ENCODE measurements at places on chromosomes 7 and 10. TPM values are rescaled to one million over a fixed set of nuclear protein-coding genes. Genes with fewer than 3 reads are reported as not detected.

DNA sequence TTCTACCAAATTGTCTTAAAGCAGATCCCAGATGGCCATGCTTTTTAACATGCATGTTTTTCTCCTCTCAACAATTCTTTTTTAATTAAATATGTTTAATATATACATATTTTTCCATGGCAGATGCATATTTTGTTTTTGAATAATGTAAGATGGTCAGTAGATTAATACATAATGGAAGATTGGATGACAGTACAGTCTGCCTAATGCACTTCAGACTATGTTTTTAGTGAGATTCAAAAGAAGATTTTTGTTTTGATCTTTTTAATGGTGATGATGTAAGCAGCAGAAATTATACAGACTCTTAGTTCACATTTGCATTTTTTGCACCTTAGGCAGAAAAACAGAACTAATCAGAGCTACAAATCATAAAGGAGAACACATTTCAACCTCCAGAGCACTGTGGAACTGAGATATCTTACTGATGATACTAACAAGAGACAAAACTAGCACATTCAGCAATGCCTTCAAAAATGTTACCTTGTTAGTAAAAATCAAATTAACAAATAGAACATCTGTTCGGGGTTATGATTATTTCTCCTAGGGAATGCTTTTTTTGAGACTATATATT lies 203.4 kb downstream of the PHF14 start:
- DNase-seq = no peak
- no peak overlapping the region for H3K27ac ChIP-seq
- no peaks in the 10 kb centered on the region for H3K4me1 ChIP-seq
- H3K36me3 ChIP-seq = no peaks in the 10 kb centered on the region
- H3K27me3 ChIP-seq = no peaks in the 10 kb centered on the region

TAS2R5 gene
- 1.1 TPM for total RNA-seq

DNA sequence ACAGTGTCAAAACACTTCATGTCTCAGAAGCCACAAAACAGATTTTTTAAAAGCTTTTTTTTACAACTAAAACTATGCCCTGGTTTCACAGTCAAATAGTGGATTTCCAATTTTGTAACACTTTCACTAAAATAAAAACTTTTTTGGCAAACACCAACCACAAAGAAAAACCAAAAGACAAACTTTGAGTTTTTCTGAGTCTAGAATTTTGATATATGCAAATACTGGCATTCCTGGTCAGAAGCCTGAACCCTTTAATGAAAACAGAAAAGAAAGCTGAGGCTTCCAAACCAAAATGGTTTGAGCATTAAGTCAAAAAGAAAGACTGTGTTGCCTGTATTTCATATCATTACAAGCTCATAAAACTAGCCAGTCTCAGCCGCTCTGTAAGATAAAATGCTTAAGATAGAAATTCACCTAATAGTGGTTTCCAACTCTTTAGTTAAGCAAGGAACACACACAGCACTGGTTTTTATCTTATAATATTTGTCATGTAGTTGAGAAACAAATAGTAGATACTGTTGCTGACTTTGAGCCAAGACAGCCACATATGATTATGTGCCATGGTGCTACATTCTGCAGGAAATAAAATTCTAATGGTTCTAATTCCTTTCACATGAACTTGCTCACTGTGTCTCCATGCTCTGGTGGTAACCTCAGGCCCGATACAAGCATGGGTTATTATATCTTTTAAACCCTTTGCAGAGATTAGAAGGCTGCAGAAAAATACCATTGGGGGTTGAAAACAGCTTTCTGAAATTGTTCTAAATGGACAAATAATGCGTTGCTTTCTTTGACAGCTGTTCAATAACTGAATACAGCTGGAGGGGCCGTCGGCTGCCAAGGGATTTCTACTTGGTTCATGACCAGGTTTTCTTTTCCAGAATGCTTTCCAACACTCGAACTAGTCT lies 49.4 kb downstream of the FAM171A1 start:
- no peaks in the 10 kb centered on the region for H3K4me1 ChIP-seq
- H3K4me3 ChIP-seq = no peak overlapping the region
- no peak for DNase-seq
- no peaks in the 10 kb centered on the region for H3K36me3 ChIP-seq
- H3K27ac ChIP-seq = no peak overlapping the region

DRGX gene
- total RNA-seq = not detected

DNA sequence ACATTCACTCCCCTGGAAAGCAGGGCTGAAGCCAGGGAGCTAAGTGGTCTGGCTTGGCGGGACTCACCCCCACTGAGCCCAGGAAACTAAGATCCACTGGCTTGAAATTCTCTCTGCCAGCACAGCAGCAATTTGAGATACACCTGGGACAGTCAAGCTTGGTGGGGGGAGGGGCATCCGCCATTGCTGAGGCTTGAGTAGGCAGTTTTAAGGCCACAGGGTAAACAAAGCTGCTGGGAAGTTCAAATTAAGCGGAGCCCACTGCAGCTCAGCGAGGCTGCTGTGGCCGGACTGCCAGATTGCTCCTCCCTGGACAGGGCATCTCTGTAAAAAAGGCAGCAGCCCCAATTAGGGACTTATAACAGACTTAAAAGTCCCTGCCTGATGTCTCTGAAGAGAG lies 108.2 kb upstream of the FAM13C start:
- no peak overlapping the region for H3K27ac ChIP-seq
- DNase-seq = no peak
- no peaks in the 10 kb centered on the region for H3K4me1 ChIP-seq
- peaks cover 15% of the 10 kb centered on the region for H3K27me3 ChIP-seq

DNA sequence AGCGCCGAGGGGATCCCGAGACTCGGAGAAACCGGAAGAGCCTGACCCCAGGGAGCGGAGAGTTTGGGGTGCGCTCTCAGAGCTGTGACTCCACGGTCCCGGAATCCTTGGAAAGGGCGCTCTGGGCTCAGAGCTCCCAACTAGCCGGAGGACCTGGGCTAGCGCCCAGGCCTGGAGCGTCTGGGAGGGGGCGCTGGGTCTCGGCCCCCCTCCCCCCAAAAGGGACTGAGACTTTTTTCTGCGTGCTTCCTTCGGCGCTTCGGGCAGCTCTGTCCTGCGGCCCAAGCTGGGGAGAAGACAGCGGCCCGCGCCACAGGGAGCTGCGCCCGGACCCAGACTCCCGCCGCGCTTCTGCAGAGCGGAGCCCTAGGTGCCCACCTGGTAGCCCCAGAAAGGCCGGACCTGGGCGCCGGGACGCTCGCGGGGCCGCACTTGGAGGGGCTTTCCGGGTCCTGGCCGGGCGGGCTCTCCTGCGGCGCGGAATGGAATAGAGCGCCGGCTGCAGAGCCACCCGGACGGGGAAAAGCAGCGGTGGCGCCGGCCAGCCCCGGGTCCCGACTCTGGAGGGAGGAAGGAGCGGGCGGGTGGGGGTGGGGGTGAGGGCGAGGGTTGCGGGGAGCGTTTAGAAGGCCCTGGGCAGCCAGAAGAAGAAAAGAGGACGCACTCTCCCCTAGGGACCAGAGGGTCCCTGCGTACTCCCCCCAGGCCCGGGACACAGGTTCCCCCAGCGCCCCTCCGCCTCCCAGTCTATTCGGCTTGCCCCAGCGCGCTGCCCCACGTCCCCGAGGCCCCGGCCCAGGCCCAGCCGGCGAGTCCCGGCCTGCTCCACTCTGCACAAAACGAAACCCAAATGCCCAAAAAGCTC lies 4.7 kb downstream of the ZNF503 start:
- peak; percentile 34 for DNase-seq
- peak overlapping the region; percentile 90 for H3K27ac ChIP-seq
- peaks cover 5% of the 10 kb centered on the region for H3K36me3 ChIP-seq
- H3K4me1 ChIP-seq = peaks cover 14% of the 10 kb centered on the region

- no peak for DNase-seq
- H3K27ac ChIP-seq = peak overlapping the region; percentile 98
- H3K4me1 ChIP-seq = peaks cover 64% of the 10 kb centered on the region
- H3K4me3 ChIP-seq = peak overlapping the region; percentile 12
Measured at GRCh38 chr7:43646603-43647338, 63.9 kb downstream of the STK17A start.

DNA sequence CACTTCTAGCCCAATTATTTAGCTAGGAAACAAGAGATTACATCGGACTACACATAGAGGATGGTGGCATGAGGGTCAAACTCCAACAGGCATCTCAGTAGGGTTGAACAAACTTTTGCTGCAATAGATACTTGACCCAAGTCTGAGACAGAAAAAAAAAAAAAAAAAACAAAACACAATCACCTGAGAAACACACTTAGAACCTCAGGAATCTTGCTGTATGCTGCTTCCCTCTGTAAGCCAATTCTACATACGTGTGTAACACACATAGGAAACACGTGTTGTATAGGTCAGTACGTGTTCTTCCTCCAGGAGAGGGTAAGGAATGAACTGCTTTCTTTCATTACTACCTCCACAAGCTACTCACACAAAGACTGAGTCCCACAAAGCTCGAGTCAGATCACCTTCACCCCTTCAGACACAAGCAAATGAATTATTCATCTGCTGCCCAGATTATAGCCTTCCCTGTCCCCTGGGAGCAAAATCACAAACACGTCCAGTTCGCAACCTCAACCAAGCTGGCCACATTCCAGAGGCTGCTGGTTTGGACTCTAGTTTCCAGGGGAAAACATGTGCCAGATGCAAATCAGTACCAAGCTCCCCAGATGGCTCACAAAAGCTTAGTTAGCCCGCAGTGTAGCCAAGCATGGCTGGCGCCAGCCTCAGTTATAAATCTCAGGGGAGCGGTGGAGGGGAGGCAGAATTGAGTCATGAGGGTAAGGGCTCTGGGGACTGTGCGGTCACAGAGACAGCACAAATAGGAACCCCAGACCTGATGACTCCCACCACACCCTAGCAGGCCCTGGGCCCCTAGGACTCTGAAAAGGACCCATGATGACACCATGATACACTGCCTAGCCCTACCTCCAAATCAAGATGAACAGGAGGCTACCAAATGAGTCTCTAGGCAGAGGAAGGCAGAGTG lies 15.1 kb downstream of the PSAP start:
- H3K27ac ChIP-seq = no peak overlapping the region

- peak within 1 kb of the TSS; percentile 66 for H3K4me3 ChIP-seq
- H3K27me3 ChIP-seq = peaks cover 19% of the 10 kb centered on the region
- peak; percentile 55 for DNase-seq
- H3K27ac ChIP-seq = no peak within 1 kb of the TSS
- H3K4me1 ChIP-seq = no peaks in the 10 kb centered on the region
Measured at GRCh38 chr7:27199849-27200760, at the start of gene HOXA13. HOXA13 (minus strand) TSS chr7:27200091; CDS start chr7:27200077, 14 bp downstream.

- H3K36me3 ChIP-seq = no peaks in the 10 kb centered on the region
- H3K27me3 ChIP-seq = no peaks in the 10 kb centered on the region
- no peak overlapping the region for H3K27ac ChIP-seq
- DNase-seq = no peak
- no peak overlapping the region for H3K4me3 ChIP-seq
- no peaks in the 10 kb centered on the region for H3K4me1 ChIP-seq
Measured at GRCh38 chr7:94897541-94897940, 9.9 kb upstream of the PPP1R9A start.

SEMA3C gene
- 20.9 TPM for total RNA-seq

DNA sequence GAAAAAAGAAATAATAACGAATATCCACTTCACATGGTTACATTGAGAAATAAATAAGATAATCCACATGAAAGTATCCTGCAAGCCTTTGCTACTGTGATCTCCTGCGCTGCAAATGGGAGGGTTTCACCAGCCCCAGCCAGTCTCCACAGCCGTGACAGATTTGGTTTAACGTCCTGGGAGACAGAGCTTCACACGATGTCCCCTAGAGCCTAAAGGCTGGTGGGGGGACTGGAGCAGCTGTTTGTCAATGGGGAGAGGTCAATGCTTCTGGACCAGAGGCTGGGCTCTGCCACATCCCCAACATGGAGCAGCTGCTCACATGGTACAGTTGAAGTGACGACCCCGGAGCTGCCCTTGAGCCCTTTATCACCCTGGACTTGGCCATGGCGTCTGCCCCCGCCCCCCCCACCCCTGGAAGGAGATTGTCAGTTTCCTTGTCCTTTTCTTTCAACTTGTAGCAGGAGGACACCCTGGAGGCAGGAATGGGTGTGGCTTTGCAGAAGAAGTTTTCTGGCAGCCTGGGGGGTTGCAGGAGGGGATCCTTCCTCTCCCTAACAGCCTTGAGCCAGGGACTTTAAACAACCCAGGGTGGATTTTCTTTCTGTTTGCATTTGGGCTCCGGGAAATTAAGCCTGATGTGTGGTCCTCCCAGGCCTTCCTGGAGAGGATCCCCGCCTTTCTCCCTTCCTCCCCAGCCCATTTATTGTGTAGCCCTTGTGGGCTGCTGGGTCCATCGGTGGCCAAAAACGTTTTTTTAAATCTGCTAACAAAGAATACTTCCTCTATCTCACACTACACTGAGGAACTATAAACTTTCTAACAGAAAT lies 37.0 kb upstream of the MXI1 start:
- H3K36me3 ChIP-seq = no peaks in the 10 kb centered on the region
- no peak overlapping the region for H3K27ac ChIP-seq
- DNase-seq = no peak
- H3K27me3 ChIP-seq = peaks cover 3% of the 10 kb centered on the region

- no peaks in the 10 kb centered on the region for H3K36me3 ChIP-seq
- H3K27me3 ChIP-seq = no peaks in the 10 kb centered on the region
- peaks cover 22% of the 10 kb centered on the region for H3K4me1 ChIP-seq
- no peak overlapping the region for H3K4me3 ChIP-seq
- DNase-seq = no peak
- no peak overlapping the region for H3K27ac ChIP-seq
Measured at GRCh38 chr10:74912682-74913081, 86.3 kb downstream of the KAT6B start.

DNA sequence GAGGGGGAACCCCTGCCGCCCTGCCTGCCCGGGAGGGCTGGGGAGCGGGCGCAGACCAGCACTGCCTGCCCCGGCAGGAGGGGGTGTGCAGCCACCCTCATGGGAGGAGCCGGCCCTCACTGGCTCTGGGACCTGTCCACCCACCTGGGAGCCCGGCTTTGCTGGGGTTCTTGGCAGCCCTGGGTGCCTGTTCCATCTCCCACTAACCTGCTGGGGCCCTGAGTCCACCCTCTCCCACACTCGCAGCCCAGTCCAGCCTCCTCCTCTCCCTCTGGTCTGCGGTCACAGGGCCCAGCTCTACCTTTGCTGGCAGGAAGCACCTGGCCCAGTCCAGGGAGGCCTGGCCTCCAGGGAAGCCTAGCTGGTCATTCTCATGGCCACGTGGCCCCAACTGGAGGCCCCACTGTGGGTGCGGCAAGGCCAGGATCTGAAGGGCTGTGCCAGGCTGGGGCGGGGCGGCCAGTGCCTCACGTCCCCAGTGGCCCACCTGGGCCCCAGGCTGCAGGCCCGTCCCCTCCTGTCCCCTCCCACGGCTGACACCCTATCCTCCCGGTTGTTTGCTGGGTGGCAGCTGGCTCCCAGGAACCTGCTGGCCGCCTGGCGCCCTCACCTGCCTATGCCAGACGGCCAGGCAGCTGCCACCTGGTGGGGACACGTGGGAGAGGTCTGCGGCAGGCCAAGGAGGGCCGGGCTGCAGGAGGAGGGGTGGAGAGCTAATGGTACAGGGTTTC lies at the start of gene TMEM184A:
Gene TMEM184A (minus strand): TSS at position 393 of the 731 bp plus-strand sequence. CDS start 721 bp downstream, outside the sequence.
- peaks cover 62% of the 10 kb centered on the region for H3K4me1 ChIP-seq
- H3K27ac ChIP-seq = peak within 1 kb of the TSS; percentile 96
- peak within 1 kb of the TSS; percentile 65 for H3K4me3 ChIP-seq
- peak; percentile 100 for DNase-seq
- no peaks in the 10 kb centered on the region for H3K27me3 ChIP-seq
